ENCODE measurements at places on chromosomes 11 and 22. TPM values are rescaled to one million over a fixed set of nuclear protein-coding genes. Genes with fewer than 3 reads are reported as not detected.
A peak's percentile ranks its signal among the peaks of the same experiment; 100 is the strongest.

- H3K36me3 ChIP-seq = no peaks in the 10 kb centered on the region
- H3K27ac ChIP-seq = no peak overlapping the region
- DNase-seq = no peak
- H3K4me3 ChIP-seq = no peak overlapping the region
Measured at GRCh38 chr11:130837194-130837593, 79.1 kb downstream of the SNX19 start.

DNA sequence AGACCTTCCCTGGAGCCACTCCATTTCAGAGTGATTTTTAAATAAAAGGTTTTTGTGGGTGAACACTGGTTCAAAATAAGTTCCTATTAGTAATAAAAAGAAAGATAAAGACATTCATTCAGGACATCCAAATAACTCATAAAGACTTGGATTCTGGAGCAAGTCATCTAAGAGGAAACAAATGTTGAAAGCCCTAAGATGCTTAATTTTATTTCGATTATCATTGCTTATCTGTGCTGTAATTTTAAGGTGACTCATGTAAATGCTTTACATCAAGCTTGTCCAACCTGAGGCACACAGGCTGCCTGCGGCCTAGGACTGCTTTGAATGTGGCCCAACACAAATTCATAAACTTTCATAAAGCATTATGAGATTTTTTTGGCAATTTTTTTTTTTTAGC lies 34.2 kb upstream of the DBX1 start:
- DNase-seq = no peak
- no peaks in the 10 kb centered on the region for H3K36me3 ChIP-seq
- H3K4me1 ChIP-seq = no peaks in the 10 kb centered on the region

GRCh38 chr11:44943118-44943517 lies 7.6 kb downstream of the TP53I11 start:
- no peak overlapping the region for H3K4me3 ChIP-seq
- DNase-seq = no peak
- H3K4me1 ChIP-seq = peaks cover 95% of the 10 kb centered on the region
- H3K27me3 ChIP-seq = no peaks in the 10 kb centered on the region
- H3K27ac ChIP-seq = peak overlapping the region; percentile 34
- H3K36me3 ChIP-seq = no peaks in the 10 kb centered on the region

GRCh38 chr11:76266286-76267100 lies 60.2 kb upstream of the WNT11 start:
- no peak overlapping the region for H3K4me3 ChIP-seq
- H3K27me3 ChIP-seq = no peaks in the 10 kb centered on the region
- no peak for DNase-seq
- H3K27ac ChIP-seq = peak overlapping the region; percentile 10
- H3K36me3 ChIP-seq = no peaks in the 10 kb centered on the region
- no peaks in the 10 kb centered on the region for H3K4me1 ChIP-seq

- no peaks in the 10 kb centered on the region for H3K4me1 ChIP-seq
- no peak overlapping the region for H3K4me3 ChIP-seq
- no peaks in the 10 kb centered on the region for H3K27me3 ChIP-seq
- DNase-seq = no peak
- no peaks in the 10 kb centered on the region for H3K36me3 ChIP-seq
Measured at GRCh38 chr11:100910808-100911207, 218.8 kb downstream of the PGR start.

GRCh38 chr22:35555946-35556547 lies 15.4 kb downstream of the RASD2 start:
- H3K4me3 ChIP-seq = no peak overlapping the region
- no peak overlapping the region for H3K27ac ChIP-seq
- no peaks in the 10 kb centered on the region for H3K4me1 ChIP-seq
- H3K36me3 ChIP-seq = no peaks in the 10 kb centered on the region

DNA sequence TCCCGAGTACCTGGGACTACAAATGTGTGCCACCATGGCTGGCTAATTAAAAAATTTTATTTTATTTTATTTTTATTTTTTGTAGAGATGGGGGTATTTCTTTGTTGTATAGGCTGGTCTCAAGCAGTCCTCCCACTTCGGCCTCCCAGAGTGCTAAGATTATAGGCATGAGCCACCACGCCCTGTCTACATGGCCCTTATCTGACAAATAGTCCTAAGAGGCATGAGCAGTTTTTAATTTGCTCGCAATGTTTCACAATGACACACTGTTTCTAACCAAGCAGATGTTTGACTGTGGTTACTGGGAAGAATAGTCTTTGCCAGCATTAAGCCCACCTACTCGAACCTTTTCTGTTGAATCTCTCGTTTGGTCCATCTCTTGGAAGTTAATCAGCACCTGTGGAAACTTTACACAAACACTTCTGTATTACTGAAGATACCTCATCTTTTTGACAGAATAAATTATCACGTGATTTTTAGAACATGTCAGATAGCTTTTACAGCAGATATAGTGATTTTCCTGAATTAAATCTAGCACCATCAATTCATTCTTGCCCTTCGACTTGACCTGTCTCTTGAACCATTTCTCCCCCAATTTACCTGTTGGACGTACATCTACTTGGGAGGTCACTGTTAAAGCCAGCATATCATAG lies 71.4 kb downstream of the MTMR3 start:
- no peak for DNase-seq
- H3K27ac ChIP-seq = no peak overlapping the region
- H3K36me3 ChIP-seq = no peaks in the 10 kb centered on the region
- peaks cover 42% of the 10 kb centered on the region for H3K4me1 ChIP-seq

GRCh38 chr11:119316729-119317591 lies at the start of gene MCAM:
Gene MCAM, minus strand, starts transcription at chr11:119317130. Its CDS starts 29 bp downstream, at chr11:119317101.
- DNase-seq = peak; percentile 62
- peak within 1 kb of the TSS; percentile 91 for H3K27ac ChIP-seq
- H3K4me3 ChIP-seq = peak within 1 kb of the TSS; percentile 64
- no peaks in the 10 kb centered on the region for H3K36me3 ChIP-seq

DNA sequence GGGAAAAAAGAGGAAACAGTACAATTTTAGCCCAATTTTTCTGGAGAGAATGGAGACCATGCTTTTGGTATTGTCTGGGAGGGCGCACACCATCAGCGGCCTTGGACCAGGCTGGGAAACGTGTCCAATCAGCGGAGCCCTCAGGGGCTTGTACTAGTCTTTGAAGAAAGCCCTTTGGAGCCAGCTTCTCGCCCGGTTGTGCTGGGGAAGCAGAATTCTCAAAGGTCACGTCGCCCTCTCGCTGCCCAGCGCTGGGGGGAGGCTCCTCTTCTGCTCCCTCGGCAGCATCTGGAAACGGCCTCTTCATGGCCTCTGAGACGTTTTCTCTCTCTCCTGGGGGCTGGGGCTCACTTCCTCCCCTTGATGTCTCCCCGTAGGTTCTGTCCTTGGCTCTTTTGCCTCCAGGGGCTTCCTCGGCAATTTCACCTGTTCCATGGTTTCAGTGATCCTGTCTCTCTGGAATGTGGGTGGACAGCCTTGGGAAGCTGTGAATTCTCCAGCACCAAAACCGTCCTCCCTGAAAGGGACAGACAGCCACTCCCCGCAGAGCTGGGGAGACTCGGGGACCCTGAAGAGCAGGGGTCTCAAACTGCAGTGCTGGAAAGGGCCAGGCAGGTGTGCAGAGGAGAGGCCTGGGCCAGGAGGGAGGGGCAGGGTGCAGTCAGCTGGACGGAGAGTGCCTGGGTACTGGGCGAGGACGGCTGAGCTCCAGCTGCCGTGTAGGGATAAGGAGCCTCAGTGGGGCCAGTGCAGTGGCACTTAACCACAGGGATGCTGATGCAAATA lies 80.2 kb downstream of the RPS6KA4 start:
- H3K36me3 ChIP-seq = no peaks in the 10 kb centered on the region
- DNase-seq = no peak
- no peak overlapping the region for H3K27ac ChIP-seq
- no peaks in the 10 kb centered on the region for H3K4me1 ChIP-seq

DNA sequence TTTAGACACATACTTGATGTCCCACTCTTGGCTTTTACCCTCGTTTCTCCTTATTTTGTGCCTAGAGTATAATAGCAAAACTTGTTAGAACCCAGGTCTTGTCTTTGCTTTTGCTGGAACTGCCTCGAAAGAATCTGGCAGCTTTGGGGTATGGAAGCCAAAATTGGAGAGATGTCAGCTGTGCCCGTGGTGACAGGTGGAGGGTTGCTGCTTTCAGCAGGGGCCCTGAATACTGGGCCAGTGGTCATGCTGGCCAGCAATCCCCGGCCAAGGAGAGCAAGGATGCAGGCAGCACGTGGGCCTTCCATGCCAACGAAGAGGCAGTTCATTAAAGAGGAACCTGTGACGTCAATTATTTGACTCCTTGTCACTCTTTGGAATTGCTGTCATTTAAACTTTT lies 181.1 kb downstream of the HIPK3 start:
- H3K4me3 ChIP-seq = no peak overlapping the region
- no peak overlapping the region for H3K27ac ChIP-seq
- no peaks in the 10 kb centered on the region for H3K36me3 ChIP-seq
- no peak for DNase-seq
- H3K4me1 ChIP-seq = no peaks in the 10 kb centered on the region
- no peaks in the 10 kb centered on the region for H3K27me3 ChIP-seq

DNA sequence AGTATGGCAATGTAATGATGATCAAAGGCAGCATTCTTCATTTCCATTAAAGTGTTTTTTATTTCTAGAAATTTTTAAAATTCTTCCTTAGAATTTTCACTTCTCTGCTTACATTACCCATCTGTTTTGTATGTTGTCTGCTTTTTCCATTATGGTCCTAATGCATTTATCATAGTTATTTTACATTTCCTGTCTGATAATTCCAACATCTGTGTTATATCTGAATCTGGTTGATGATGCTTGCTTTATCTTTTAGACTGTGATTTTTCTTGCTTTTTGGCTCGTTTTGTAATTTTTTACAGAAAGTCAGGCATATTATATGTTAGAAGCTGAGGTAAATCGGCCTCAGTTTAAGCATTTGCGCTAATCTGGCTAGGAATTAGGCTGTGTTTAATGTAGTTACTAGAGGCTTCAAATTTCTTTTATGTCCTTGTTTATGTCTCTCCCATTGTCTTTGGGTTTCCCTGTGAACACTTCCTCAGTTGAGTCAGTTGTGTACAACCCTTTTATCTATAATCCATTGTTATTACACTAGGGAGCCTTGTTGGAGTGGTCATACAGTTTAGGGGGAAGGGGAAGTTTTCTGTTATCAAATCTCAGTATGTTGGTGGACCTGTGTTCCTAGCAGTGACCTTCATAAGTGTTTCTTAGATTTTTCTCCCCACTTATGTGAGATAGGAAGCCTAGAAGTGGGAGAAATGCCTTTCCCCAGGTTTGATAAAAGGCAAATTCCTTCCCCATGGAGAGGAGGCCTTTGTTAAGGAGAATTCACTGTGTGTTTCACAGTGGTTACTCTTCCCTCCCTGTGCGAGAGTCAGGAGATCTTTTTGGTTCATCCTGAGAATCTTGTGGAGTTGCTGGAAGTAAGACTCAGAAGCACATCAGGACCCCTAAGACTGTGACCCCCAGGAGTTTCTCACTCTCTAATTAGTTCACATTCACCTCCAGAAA lies 437.5 kb downstream of the INSC start:
- H3K27ac ChIP-seq = no peak overlapping the region
- no peak for DNase-seq
- no peak overlapping the region for H3K4me3 ChIP-seq
- peaks cover 9% of the 10 kb centered on the region for H3K4me1 ChIP-seq

DNA sequence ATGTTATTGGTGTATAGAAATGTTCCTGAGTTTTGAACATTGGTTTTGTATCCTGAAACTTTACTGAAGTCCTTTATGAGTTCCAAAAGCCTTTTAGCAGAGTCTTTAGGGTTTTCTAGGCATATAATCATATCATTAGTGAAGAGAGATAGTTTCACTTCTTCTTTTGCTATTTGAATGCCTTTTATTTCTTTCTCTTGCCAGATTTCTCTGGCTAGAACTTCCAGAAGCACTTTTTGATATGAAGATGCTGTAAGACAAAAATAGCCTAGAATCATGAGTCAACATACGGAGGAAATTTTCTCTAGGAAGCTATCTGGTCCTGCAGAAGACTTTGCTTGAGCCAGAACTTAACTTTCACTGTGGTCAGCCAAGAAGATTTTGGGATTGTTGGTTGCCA lies 86.7 kb upstream of the IZUMO1R start:
- H3K4me1 ChIP-seq = no peaks in the 10 kb centered on the region
- DNase-seq = no peak
- H3K4me3 ChIP-seq = no peak overlapping the region
- no peaks in the 10 kb centered on the region for H3K27me3 ChIP-seq

GRCh38 chr11:73201249-73201648 lies 16.8 kb upstream of the P2RY2 start:
- H3K36me3 ChIP-seq = no peaks in the 10 kb centered on the region
- H3K27me3 ChIP-seq = no peaks in the 10 kb centered on the region
- no peak for DNase-seq

DNA sequence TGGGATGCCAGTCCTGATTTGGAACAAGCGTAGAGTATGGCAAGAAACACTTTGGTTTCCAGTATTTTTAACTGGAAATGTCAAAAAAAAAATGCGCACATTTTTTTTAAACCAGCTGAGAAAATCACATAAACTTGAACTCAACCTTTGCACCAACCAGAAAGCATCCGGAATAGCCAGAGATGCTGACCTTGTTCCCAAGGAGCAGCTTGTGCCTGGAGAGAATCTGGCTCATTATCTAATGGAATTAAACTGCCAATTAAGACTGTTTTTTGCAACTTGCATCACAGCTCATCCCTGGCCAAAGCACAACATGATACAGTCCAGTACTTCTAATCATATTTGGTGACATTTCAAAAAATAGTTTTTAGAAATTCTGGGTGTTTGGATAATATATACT lies 8.4 kb upstream of the ETS1 start:
- no peaks in the 10 kb centered on the region for H3K27me3 ChIP-seq
- H3K36me3 ChIP-seq = no peaks in the 10 kb centered on the region
- H3K4me3 ChIP-seq = no peak overlapping the region
- no peaks in the 10 kb centered on the region for H3K4me1 ChIP-seq
- no peak for DNase-seq

The SYT7 gene
- polyA plus RNA-seq = 19.4 TPM

The PPME1 gene
- 30.4 TPM for polyA plus RNA-seq

The LDLRAD3 gene
- polyA plus RNA-seq = 1.3 TPM

The GP1BB gene
- 12.4 TPM for polyA plus RNA-seq
